Fibroblast of the aortic adventitia (primary cell): ENCODE measurements at places on chromosomes 7 and 10.
A peak's percentile ranks its signal among the peaks of the same experiment; 100 is the strongest.

- no peak for DNase-seq
These were observed 76.5 kb downstream of the INSYN2A start for GRCh38 chr10:127119936-127120335.

DNA sequence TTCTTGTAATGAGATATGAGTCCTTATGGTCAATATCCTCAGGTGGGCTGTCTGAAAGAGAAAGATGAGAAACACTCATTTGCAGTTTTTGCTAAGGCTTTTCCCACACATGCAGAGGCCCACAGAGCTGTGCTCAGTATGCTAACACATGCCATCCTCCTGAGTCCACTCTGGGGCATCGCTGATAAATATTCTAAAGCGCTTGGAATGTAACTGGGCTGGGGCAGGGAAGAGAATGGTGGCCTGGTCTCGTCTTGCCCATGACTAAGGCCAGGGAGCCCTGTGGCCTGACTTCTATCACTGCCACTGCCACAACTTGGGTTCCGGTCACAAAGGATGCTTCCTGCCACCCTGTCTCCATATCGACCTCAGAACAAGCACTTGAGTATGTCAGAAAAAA, 199.7 kb upstream of the FRMD4A start:
- DNase-seq = no peak

GRCh38 chr10:73914036-73914435, 3.1 kb downstream of the PLAU start:
- no peak for DNase-seq

DNA sequence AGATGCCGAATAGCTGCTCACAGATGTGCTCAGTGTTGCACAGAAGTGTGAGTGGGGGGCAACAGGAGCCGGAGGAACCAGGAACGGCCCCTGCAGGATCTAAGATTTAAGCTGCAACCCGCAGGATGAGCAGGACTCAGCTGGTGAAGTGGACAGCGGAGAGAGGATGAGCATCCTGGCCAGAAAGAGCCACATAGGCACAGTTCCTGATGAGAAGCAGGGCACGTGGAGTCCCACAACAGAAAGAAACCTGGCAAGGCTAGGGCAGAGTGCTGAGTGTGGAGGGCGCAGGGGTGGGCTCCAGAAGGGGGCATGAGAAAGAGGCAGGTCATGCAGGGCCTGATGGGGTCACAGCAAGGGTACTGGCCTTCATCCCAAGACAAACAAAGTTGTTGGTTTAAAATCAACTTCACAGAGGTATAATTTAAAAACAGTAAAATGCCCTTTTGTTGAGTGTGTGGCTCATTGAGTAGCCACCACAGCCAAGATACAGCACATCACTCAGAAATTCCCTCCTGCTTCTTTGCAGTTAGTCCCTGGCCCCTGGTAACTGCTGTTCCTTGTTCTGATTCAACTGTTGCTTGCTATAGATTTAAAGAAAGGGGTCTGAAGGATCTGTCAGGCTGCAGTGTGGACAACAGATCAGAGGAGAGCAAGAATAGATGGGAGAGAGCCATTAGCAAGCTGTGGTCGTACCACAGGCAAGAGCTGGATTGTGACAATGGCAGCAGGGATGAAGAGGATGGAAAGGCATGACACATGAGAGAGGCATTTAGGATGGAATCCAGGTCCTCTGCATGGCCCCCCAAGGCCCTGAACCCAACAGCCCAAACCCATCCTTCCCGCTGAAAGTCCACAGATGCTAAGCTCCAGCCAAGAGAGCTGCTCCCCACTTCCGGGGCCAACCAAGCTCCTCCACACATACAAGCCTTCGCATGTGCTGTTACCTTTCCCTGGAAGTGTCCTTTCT, 53.1 kb upstream of the OSBPL3 start:
- DNase-seq = peak; percentile 31

DNA sequence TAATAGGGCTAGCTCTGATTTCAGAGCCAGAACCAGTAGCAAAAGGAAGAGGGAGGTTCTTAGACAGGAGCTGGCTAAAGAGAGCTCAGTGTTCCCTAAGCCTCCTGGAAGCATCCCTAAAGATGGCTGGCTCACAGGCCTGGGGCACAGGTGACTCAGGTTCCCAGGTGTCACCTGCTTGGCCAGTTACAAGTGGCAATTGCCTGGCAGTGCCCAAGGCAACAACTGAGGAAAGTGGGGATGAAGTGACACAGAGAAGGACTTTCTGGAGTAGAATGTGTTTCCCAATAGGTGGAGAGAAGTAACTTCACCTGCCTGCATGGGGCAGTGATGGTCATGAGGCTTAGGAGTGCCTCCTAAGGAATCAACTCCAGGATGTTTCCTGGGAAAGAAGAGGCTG, 66.5 kb upstream of the EEPD1 start:
- no peak for DNase-seq

- no peak for DNase-seq
These were observed 700.7 kb downstream of the PHTF2 start for GRCh38 chr7:78499283-78499682.

- DNase-seq = no peak
These were observed 236.1 kb downstream of the ELMO1 start for GRCh38 chr7:37212556-37212955.

DNA sequence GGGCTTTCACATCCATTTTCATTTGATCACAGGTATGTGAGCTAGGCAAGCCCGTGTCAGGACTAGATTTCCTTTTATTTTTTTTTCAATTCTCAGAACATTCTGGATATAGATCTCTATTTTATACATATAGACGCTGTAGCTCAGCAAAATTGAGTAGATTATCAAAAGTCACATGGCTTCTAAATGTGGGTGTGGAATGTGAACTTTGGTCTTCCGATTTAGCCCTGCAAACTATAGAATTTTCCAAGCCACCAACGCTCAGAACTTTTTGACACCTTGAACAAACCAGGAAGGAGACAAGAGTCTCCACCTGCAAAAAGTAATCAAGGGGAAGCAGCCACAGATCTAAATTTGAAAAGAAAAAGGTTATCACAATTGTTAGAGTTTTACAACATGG, 15.9 kb upstream of the FFAR4 start:
- DNase-seq = no peak

DNA sequence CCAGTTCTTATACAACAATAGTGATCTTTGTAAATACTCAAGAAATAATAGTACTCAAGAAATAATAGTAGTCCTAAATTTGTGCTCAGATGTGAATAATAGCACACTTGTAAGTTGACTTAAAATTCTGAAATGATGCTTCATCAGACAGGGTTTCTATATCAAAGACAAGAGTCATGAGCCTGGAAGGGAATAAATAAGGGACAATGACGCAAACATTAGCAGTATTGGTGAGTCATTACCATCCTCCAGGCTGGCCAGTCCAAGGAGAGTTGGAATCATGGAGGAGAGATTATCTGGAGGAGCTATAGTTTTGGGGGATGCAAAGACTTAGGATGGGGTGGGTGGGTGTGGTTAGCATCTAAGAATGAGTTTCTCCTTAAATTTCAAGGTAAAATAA, 6.1 kb upstream of the SH3PXD2A start:
- DNase-seq = peak; percentile 71

DNA sequence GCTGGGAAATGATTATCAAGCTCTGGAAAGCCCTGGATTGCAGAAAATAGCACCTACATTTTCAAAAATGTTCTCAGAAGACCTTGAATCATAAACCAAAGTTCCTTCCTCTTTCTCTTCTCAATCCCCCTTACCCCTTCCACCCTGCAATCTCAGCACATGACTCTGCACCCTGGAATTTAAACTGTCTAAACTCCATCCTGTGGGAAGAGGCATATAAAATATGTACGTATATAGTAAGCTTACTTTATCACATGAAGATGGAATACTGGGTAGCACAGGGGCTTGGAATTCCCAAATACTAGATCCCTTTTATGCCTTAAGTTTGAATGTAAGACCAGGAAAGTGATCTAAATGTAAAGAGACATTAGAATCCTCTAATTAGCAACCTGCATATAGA, 7.7 kb downstream of the AGMO start:
- DNase-seq = no peak

DNA sequence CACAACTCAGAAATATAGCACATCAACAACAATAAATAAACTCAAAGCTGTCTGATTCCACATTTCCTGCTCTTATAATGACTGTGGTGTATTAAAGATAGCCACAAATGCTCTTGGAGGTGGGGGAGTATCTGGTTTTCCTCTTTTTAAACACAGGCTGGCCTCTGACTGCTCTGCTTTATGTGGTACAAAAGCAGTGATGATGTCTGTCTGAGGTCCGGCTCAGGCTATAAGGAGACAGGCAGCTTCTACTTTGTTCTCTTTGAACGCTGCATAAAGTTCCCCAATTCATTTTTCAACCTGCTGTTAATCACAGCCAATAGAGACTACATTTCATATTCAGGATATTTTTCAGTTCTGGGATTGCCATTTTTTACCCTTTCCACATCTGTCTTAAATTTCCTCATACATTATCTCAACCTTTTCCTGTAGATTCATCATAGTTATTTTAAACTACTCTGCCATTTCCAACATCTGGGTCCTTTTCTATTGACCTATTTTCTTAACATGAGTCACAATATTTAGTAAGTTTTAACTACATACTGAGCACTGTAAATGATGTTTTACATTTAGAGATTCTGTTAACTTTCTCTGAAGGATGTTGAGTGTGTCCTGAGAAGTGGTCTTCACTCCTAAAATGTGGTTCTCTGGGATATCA, 64.9 kb downstream of the CRPPA start:
- peak; percentile 80 for DNase-seq

DNA sequence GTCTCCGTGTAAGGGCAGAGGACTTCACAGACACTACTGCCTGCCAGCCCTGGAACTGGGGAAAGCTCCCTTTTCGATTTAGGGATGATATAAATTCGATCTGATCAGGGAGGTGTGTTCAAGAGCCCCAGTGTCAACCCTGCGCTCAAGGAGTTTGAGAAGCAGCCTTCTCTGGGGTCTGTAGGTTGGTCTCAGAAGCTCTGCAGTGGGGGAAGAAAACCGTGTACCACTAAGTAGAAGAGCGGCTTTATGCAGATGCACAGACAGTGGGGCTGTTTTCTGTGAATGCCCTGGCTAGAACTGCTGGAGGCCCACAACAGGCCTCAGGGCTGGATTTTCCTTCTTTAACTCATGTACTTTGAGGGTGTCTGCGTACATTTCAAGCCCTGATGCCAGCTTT, 6.3 kb upstream of the TBX20 start:
- DNase-seq = no peak

DNA sequence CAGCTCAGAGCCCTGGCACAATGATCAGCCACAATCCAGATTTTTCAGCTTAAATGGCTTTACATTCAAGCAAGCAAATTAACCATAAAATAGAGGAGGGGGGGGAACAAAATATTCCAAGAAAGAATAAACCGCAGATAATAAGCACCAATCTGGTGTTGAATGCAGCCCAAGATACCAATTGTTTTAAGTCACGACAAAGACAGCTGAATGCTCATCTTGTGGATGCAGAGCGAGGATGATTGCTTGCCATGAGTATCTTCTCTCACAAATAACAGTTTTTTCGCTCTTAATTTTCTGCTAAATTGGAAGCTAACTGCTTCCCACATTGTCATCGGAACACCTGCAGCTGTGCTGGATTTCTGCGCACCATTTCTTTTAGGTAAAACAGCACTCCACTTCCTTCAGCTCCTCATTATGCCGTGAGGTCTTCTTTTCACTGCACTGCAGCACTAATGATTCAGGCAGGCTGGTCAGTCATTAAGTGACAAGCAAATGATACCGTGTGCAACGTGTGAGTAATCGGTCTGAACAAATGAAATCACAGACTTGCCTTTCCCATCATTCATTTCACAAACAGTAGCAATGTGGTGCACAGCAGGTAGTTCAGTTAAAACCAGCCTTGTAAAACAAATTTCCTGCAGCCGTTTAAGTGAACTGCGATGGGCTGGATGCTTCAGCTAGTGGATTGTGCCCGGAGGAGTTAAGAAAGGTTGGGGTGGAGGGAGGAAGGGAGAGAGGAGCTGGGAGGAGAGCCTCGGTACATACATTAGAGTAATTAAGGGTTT, 106.4 kb upstream of the CDCA7L start:
- no peak for DNase-seq

- no peak for DNase-seq
These were observed 8.0 kb upstream of the SHH start for GRCh38 chr7:155820246-155820645.

- DNase-seq = no peak
These were observed 173.8 kb upstream of the HABP2 start for GRCh38 chr10:113379091-113379490.

DNA sequence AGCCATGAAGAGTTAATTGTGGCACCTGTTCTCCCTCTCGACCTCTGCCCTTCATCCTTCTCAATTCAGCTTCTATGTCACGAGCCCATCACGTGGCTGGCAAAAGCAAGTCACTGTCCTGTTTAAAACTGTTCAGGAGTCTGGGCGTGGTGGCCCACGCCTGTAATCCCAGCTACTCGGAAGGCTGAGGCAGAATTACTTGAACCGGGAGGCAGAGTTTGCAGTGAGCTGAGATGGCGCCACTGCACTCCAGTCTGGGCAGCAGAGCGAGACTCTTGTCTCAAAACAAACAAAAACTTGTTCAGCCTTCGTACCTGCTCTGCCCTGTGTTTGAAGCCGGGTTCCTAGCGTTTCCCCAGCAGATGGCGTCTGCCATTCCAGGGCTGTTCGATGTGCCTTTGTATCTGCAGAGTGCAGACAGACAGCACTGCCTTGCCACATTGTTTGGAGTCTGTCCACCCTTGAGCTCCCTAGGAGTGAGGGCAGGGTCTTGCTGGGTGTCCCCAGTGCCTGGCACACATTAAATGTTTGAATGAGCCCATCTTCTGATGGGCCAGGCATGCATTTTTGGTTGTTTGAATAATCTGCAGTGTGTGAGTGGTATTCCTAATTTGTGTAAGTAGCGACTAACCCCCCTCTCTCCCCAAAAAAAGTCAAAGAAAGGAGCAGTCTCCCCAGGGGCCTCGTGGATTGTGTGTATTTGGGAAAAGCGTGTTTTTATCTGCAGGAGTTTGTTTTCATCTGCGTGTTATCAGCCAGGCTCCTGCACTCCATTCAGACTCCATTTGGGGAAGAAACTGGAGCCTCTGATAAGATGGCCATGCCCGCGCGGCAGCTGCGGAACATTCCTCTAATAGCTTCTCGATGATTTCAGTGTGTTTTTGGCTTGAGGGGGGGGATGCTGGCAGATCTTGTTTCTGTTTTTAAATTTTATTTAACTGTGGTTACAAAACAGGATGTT, 61.2 kb downstream of the DNAJB6 start:
- DNase-seq = peak; percentile 85

- peak; percentile 79 for DNase-seq
These were observed 305.4 kb upstream of the PODXL start for GRCh38 chr7:131861620-131862346.

- peak; percentile 87 for DNase-seq
These were observed 14.5 kb downstream of the LIMK1 start for GRCh38 chr7:74097937-74098614.

GRCh38 chr7:135645296-135645904, 16.9 kb upstream of the STMP1 start:
- peak; percentile 75 for DNase-seq

GRCh38 chr7:30503274-30504212, 1.1 kb downstream of the GGCT start:
- DNase-seq = peak; percentile 19

- DNase-seq = no peak
These were observed 149.2 kb downstream of the REEP3 start for GRCh38 chr10:63670291-63670898.
